Activated naive CD8-positive, alpha-beta T cell treated with anti-CD3 and anti-CD28 coated beads, Interleukin-2, amount 50 U/mL, for 24 hours (primary cell): ENCODE measurements at places on chromosomes 6 and 20.

DNA sequence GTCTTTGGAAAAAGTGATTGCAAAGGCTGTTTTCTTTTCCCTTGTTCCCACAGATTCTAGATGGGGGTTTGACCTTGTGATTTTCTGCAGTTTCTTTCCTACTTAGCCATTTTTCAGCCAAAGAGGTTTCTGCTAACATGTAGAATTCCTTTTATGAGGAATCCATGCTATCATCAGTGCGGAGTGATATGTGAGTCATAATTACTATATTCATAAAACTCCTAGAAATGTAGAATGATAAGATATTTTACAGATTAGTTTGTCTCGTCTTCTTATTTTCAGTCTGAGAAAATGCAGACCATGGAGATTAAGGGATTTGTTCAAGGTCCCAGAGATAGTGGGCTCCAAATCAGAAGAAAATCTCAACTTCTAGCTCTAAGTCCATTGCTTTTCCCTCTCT is 98.6 kb downstream of the KCNQ5 start:
- no peak for DNase-seq

- DNase-seq: no peak
Observed at GRCh38 chr20:8974009-8974708, 94.7 kb upstream of the PLCB4 start.

GRCh38 chr6:79188885-79189480 is 45.5 kb downstream of the HMGN3 start:
- no peak for DNase-seq

DNA sequence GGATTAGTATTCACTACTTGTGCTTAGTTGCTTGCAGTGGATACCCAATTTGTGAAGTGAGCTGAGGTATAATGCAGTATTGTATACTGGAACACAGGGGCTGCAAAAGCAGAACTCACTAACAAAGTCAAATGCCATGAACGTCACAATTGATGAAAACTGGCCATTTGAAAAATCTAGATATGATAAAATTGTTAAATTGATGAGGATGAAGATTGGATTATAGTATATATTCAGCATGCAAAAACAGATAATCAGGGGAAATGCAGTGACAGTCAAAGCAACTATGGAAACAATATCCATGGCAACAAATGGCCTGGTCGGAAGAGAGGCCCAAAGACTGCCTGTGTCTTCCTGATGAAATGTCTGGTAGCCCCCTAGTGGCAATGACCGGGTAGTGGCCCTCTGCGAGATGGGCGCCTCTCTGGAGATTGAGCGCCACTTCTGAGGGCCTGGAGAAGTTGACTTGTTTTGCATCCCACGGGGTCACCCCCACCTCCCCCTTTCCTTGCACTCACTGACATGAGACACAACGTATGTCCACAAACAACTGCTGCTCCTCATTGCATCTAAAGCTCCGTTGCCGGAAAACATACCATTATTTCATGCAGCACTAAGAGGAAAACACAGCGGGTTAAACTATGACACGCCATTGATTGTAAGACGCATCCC is 43.6 kb downstream of the C6orf15 start:
- peak; percentile 80 for DNase-seq

DNA sequence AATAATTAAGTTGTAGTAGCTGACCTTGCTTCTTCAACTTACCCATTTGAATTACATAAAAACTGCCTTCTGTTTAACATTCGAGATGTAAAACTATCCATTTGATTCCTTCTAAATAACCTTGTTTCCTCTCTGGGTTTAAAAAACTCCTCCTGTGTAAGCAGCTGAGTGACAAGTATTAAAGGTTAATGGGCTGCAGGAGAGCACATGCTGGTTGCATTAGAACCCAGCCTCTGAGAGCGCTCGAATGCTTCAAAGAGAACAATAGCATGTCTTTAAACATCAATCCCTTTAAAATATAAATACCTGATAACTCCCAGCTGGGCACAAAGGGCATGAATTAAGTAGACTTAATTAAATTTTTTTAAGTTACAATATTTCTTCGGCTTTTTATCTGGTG is 215.8 kb downstream of the EYA4 start:
- no peak for DNase-seq

GRCh38 chr6:111478064-111478476 is 4.9 kb downstream of the REV3L start:
- DNase-seq: no peak
